ENCODE measurements at places on chromosomes 12 and 14. TPM values are rescaled to one million over a fixed set of nuclear protein-coding genes. Genes with fewer than 3 reads are reported as not detected.
A peak's percentile ranks its signal among the peaks of the same experiment; 100 is the strongest.

C1R gene
- total RNA-seq: 5.6 TPM

PLBD1 gene
- total RNA-seq: not detected

- DNase-seq: no peak
- no peak overlapping the region for H3K27ac ChIP-seq
- H3K36me3 ChIP-seq: no peaks in the 10 kb centered on the region
- H3K27me3 ChIP-seq: peaks cover 27% of the 10 kb centered on the region
- H3K4me3 ChIP-seq: no peak overlapping the region
These were observed 131.9 kb upstream of the CAND1 start for GRCh38 chr12:67137256-67137655.

GRCh38 chr14:89013098-89013504 is 188.7 kb downstream of the TTC8 start:
- no peaks in the 10 kb centered on the region for H3K36me3 ChIP-seq
- peak; percentile 14 for DNase-seq

DNA sequence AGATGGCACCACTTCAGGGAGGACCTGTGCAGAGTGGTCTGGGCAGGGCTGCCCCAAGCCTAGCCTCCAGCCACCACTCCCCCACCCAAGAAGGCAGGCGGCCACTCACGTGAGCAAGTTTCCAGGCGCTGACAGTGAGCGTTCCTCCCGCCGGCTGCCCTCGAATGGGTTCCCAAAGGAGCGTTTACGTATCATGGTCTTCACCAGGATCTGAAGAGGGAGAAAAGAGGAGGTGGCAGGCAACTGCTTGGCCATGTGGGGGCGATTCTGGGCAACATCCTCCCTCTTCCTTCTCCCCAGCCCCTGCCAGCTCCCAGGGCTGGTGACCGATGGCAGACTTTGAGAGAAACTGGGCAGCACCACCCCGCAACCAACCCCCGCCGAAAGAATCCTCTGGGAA is 35.1 kb downstream of the P2RX4 start:
- H3K4me3 ChIP-seq: no peak overlapping the region
- H3K27ac ChIP-seq: no peak overlapping the region
- peaks cover 21% of the 10 kb centered on the region for H3K4me1 ChIP-seq
- no peak for DNase-seq

DNA sequence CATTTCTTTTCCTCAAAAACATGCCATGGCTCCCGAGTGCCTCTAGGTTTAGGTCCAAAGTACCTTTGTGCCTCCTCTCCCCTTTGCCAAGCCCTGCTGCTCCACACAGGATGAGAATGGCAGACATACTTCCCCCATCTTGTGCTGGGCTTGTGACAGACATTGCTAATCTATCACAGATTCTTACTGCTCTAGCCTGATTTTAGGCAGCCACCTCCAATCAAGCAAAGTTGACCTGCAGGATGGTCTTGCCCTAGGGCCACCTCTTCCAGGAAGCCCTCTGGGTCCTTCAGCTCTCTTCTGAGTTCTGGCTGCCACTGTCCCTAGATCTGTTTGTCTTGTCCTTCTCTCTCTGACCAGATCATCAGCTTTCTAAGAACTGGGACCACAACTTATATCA is 20.5 kb downstream of the FOXN4 start:
- H3K4me1 ChIP-seq: peaks cover 5% of the 10 kb centered on the region
- no peaks in the 10 kb centered on the region for H3K36me3 ChIP-seq
- no peak for DNase-seq
- peaks cover 7% of the 10 kb centered on the region for H3K27me3 ChIP-seq

GRCh38 chr12:49540229-49541139 is 1.7 kb downstream of the KCNH3 start:
- peak overlapping the region; percentile 63 for H3K4me3 ChIP-seq
- no peak overlapping the region for H3K27ac ChIP-seq
- no peak for DNase-seq
- peaks cover 15% of the 10 kb centered on the region for H3K4me1 ChIP-seq
- no peaks in the 10 kb centered on the region for H3K36me3 ChIP-seq
- peaks cover 39% of the 10 kb centered on the region for H3K27me3 ChIP-seq

MYF6 gene
- total RNA-seq: not detected

DNA sequence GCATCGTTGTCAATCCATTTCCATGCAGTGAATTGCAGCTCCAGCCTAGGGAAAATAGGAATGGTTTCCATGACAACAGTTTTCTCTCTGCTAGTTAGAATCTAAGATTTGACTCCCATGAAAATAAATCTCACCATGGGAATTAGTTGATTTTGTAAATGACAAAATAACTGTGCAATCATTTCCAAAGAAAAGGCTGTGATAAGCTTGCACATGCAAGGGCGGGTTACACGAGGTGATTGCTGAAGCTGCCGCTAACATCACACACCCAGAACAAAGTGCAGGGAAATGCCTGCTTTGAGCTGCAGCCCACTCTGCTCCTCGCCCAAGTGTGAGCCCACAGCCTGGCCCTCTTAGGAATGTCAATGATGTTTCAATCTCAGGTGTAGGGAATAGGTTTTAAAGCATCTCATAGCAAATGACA is 53.8 kb downstream of the TRIM9 start:
- no peak for DNase-seq
- no peaks in the 10 kb centered on the region for H3K4me1 ChIP-seq
- H3K36me3 ChIP-seq: no peaks in the 10 kb centered on the region
- H3K4me3 ChIP-seq: no peak overlapping the region

RDH16 gene
- 2.1 TPM for total RNA-seq

DNA sequence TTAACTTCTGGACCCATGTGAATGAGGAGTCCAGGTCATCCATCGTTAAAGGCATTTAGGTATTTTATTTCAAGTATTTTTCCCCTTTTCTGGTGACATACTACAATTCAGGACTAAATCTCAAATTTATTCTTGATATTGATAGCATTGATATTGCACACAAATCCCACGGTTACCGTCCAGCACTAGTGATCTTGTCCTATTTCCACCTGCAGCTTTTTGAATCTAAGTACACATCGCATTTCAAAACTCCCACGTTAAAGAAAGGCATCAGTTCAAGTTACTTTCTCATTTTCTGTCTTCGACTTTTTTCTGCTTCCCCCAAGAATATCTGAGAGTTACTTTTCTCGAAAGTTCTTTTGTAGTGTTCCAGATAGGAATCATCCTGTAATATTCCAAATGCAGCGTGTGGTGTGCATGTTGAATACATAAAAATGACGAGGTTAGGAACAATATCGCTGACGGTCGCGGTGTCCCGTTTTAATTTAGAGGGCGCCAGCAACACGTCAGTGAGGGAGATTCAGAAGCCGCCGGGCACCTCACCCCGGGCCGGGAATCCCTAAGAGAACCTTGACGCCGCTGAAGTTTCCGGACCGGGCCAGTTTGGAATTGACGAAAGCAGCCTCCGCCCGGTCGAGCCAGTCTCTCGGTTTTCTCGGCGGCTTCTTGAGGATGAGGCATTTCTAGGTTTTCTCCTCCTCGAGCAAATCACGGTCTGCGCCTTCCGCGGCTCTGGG is 569 bp upstream of the RGS6 start:
- no peaks in the 10 kb centered on the region for H3K36me3 ChIP-seq
- peak; percentile 36 for DNase-seq
- peaks cover 25% of the 10 kb centered on the region for H3K4me1 ChIP-seq
- H3K27ac ChIP-seq: no peak overlapping the region
- peak overlapping the region; percentile 68 for H3K4me3 ChIP-seq

DNA sequence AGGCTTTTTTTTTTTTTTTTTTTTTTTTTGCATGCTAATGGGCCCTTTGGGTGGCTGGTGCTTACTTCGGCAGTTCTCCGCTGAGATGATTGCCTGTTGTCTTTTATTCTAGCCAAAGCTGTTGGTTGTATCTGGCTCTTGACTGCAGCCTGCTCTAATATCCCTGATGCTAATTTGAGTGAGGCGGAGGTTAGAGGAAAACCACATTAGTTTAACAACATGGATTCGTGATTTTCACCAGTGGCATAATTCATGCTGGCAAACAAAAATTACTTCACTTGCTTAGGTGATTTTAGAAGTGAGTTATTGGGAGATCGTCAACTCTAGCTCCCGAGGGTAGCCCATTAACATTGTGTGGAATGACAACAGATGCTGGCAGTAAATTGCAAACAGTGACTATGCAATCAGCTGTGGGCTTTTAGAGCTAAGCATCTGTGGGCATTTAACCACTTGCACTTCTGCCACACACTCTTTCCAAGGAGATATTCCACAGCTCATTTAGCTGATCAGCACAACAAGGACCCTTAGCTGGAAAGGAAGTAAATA is 97.6 kb upstream of the ZDHHC17 start:
- no peaks in the 10 kb centered on the region for H3K36me3 ChIP-seq
- H3K27me3 ChIP-seq: peaks cover 6% of the 10 kb centered on the region
- no peak overlapping the region for H3K4me3 ChIP-seq
- H3K27ac ChIP-seq: no peak overlapping the region

DNA sequence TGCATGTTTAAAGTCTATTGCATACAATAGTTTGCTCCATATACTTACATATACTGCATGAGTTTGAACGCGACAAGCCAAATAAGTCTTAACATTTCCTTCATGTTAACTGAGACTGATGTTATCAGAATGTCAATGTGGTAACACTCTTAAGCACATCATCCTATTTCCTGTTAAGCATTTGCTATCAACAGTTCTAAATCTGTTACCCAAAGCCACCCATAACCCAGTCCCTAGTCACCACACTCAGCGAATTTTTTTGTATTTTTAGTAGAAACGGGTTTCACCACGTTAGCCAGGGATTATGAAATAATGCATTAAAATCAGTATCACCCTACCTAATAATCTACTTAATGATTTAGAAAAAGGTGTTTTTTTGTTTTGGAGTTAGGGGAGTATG is 39.4 kb downstream of the HNRNPC start:
- H3K27me3 ChIP-seq: no peaks in the 10 kb centered on the region
- peaks cover 63% of the 10 kb centered on the region for H3K36me3 ChIP-seq
- H3K4me3 ChIP-seq: peak overlapping the region; percentile 59
- H3K4me1 ChIP-seq: peaks cover 78% of the 10 kb centered on the region
- H3K27ac ChIP-seq: peak overlapping the region; percentile 93

KLHL33 gene
- 0.28 TPM for total RNA-seq

GRCh38 chr12:47807338-47807737 is 12.4 kb downstream of the HDAC7 start:
- H3K27ac ChIP-seq: peak overlapping the region; percentile 94
- peaks cover 22% of the 10 kb centered on the region for H3K36me3 ChIP-seq
- H3K27me3 ChIP-seq: no peaks in the 10 kb centered on the region
- DNase-seq: no peak
- peak overlapping the region; percentile 86 for H3K4me3 ChIP-seq
- peaks cover 100% of the 10 kb centered on the region for H3K4me1 ChIP-seq

GRCh38 chr12:127240249-127240929 is 1026.6 kb upstream of the TMEM132C start:
- no peaks in the 10 kb centered on the region for H3K27me3 ChIP-seq
- H3K4me1 ChIP-seq: no peaks in the 10 kb centered on the region
- no peaks in the 10 kb centered on the region for H3K36me3 ChIP-seq
- H3K4me3 ChIP-seq: no peak overlapping the region
- H3K27ac ChIP-seq: no peak overlapping the region

ADSS1 gene
- total RNA-seq: 6.1 TPM

Data from activated T-cell treated with anti-CD3 and anti-CD28 coated beads, Interleukin-2, amount 50 U/mL, for 72 hours (primary cell).